Activated T-cell treated with anti-CD3 and anti-CD28 coated beads for 1 hour (primary cell): ENCODE measurements at places on chromosomes 2 and 18.

- DNase-seq: no peak
Measured at GRCh38 chr18:44842588-44843412, 162.1 kb downstream of the SETBP1 start.

DNA sequence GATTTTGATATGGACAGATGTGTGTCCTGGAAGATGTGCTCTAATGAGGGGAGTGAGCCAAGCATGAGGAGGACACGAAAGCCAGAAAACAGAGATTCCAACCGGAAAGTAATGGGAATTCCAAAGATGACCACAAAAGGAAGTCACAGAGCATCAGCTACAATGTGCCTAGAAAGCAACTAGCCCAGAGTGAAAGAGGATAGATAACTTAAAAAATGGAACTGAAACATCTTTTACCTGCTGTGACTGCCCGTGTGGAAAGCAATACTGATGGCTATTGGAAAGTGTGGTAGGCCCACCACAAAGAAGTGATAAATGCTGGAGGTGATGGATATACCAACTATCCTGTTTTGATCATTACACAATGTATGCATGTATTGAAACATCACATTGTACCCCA, 21.6 kb downstream of the DNMT3A start:
- DNase-seq: no peak

DNA sequence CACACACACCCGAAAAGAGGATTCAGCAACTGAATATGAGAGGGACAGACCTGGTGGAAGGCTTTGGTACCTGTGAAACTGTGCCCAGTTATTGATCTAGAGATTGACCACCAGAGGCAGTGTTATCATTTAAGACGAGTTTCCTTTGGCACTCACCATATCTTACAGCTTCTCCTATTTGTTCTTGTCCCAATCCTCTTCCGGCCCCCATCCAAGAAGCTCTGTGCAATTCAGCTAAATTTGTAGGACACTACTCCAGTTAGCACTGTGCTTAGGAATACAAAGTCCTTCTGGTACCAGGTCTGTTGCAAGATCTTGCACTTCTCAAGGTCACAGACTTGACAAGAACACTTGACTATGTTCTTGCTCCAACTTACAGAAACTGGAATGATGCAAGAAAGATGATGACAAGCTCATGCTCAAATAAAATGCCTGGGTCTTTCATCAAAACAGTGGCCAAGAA, 177.7 kb downstream of the TMEM247 start:
- no peak for DNase-seq

DNA sequence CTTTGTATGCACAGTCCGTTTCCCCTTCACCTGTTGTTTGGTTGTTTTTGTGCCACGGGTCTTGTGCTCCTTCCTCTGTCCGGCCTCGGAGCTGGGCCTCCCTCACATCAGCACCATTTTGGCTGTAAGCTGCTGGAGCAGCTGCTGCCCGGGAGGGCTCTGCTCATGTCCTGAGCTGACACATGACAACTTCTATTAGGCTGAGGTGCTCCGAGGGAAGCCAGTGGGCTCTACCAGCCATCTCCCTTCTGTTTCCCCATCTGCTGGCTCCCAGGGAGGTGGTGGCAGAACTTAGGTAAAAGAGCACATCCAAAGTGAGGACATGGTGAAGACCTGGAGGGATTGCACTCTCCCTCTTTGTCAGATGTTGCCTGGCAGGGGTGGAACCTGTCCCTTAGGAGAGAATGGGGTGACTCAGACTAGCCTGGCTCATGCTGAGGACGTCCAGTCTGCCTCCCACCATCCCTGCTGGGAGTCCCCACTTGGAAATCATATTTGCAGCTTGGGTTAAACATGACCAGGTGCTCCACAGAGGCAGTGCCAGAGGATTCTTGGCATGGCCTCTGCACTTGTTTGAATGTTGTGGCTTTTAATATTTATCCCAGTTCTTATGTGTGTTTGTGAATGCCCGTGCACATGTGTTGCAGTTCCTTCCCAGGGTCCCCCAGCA, 49.8 kb upstream of the TNP1 start:
- no peak for DNase-seq

DNA sequence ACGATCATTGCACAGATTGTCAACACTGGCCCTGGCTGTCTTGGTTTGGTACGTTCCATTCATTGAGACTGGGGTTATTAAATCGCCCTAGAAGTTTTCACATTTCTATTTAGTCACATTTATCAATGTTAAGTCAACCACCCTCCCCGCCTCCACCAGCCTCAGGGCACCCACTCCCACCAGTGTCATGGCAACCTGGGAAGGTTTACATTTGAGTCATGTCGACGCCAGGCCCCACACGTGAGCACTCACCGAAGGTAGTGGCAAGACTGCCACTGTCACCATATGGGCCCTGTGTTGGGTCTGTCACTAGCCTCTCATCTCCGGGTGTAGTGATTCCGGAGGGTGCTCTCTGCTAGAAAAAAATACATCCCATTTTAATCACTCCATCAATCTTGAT, 194.2 kb downstream of the TWIST2 start:
- no peak for DNase-seq

- no peak for DNase-seq
Measured at GRCh38 chr2:65863713-65864112, 431.3 kb upstream of the SPRED2 start.

DNA sequence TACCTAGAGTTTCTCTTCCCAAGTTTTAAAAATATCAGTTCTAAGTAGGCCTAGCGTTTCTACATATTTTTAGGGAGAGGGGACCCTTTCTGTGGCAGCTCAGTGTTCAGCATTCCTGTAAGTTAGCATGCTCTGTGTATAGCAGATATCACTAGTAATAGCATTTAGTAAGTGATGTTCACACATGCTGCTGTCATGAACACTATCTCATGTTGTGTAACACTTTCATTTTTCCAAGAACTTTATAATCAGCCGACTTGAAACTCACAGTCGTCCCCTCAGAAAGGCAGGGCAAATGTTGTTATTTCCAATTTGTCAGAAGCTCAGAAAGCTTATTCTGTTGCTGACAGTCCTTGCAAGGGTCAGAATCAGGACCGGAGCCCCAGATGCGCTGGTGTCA, 267.7 kb downstream of the ALPK2 start:
- DNase-seq: no peak

DNA sequence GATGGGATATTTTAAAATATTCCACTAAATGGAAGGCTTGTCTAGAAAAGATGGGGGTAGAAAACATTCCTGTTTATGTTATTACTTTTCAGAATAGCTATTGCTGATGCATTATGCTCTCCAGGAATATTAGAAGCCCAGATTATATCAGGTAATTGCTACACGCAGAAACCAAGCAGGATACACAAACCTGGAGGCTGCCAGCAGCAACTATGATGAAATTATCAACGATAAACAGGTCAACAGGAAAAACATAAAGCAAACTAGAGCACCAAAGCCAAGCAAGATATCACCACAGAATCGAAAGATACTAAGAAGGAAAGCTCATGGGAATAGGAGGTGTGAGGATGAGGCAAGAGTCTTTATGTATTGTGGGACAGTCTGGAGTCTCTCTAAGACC, 113.2 kb upstream of the SPATS2L start:
- DNase-seq: no peak
